Kidney (tissue), 22 donors: ENCODE measurements at places on chromosomes 1 and 21. TPM values are rescaled to one million over a fixed set of nuclear protein-coding genes. Genes with fewer than 3 reads are reported as not detected.

Gene PLA2G2F
- not detected for total RNA-seq

Gene NUCKS1
- total RNA-seq = 182 TPM

Gene SHE
- total RNA-seq = 18.1 TPM

Gene TMEM125
- 17.5 TPM for total RNA-seq

Gene NR1I3
- total RNA-seq = not detected

DNA sequence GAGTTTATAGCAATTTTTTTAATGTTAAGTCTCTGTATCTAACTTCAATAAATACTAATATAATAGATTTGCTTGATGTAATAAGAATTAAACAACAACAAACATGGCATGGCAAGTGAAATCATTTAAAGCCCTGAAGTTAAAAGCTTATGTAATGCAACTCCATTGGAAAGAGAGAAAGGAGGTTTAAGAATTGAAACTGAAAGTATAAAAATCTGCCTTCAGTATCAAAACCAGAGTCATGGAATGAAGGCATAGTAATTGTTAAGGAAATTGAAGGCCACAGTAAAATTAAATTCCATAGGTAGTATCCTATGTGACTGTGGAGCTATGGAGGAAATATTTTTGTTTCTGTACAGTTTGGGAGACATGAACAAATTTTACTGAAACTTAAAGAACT lies 55.1 kb downstream of the PRDX6 start:
- no peak for DNase-seq

DNA sequence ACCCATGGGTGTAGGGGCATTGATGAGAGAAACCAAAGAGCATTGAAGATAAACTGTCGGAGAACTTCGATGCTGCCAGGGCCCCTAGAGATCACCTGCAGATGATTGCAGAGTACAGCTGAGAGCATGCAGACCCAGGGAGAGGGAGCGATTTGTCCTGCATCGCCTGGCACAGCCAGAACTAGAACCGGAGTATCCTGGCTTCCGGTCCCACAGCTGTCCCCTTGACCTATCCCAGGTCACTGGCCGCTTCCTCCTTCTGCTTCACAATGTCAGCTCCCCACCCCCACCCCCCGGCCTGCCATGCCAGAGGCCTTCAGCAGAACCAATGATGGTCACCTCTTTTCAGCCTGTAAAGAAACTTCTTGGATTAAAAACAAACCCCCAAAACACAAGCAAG lies 29.2 kb upstream of the SOX13 start:
- DNase-seq = no peak

DNA sequence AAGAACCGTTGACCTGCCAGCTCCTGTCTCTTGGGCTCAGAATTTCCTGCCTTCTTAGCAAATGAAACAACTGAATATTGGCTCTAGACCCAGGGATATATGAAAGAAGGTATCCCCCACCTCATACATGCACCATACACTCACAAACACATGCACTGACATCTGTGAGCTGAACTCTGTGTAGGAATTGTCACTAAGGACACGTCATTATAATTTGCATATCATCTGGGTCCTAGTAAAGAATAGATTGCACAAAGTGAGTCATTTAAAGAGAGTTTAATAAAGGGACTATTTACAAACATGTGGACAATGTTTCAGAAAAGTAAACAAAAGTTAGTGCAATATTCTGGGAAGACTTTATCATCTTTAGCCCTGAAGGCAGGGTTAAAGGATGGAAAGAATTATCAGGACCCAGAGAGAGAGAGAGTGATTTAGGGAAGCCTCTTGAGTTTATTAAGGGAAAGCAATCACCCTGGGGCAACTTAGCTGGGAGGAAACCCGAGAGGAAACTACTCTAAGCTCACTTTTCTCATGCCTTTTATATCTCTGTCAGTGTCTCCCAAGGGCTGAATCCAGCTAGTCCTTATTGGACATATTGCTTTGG lies 74.1 kb upstream of the PLA2G4A start:
- no peak for DNase-seq

DNA sequence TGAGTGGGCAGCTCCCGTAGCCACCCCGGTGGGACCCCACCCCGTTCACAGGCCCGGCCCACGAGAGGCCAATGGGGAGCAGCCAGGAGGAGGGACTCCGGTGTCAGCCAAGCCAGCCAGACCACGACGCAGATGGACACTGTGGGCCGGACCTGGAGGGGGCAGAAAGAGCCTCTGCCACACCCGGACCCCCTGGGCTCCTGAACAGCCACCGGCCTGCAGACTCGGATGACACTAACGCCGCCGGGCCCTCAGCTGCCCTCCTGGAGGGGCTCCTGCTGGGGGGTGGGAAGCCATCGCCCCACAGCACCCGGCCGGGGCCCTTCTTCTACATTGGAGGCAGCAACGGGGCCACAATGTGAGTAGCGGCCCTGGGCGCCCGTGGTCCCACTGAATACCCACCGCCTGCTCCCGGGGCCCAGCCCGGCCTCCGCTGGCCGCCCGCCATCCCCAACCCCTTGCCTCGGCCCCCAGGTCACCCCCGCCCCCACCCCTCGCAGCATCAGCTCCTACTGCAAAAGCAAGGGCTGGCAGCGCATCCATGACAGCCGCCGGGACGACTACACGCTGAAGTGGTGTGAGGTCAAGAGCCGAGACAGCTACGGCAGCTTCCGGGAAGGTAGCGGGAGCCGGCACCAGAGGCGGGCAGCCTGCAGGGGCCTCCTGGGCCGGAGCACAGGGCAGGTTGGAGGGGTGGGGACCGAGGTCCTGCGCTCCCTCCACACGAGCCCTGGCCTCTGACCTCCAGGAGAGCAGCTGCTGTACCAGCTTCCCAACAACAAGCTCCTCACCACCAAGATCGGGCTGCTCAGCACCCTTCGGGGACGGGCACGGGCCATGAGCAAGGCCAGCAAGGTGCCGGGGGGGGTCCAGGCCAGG lies 6.5 kb downstream of the TTLL10 start:
- DNase-seq = no peak

GRCh38 chr21:35145626-35146233 lies 96.6 kb upstream of the RUNX1 start:
- DNase-seq = peak; percentile 43

GRCh38 chr1:231666937-231667608 lies 40.5 kb downstream of the DISC1 start:
- DNase-seq = no peak

- DNase-seq = no peak
These were observed 28.7 kb downstream of the RUNX1 start for GRCh38 chr21:35020436-35020835.

- DNase-seq = no peak
These were observed 22.7 kb downstream of the PKNOX1 start for GRCh38 chr21:42997053-42997452.

DNA sequence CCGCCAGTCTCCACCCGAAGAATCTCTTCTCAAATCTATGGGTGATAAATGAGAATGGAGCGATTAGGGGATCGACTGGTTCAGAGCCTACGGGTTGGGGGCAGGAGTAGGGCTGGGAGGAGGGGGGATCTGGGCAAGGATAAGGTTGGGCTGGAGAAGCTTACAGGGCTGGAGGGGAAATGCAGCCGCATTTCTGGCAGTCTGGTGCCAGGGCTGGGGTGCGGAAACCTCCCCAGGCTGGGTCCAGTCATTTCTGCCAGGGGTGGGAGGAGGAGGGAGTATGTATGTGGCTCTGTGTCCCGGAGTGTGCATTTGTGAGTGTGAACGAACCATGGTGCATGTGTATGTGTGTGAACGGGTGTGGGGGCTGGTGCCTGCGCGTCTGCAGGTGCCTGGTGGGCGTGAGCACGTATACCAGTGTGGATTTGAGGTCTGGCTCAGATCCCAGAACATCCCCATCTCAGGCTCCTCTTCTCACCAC lies 10.2 kb downstream of the C1orf216 start:
- DNase-seq = peak; percentile 58
